ENCODE measurements at places on chromosomes 5 and 9.

- peak; percentile 90 for DNase-seq
Measured at GRCh38 chr5:39217365-39218281, 1.7 kb downstream of the FYB1 start.

DNA sequence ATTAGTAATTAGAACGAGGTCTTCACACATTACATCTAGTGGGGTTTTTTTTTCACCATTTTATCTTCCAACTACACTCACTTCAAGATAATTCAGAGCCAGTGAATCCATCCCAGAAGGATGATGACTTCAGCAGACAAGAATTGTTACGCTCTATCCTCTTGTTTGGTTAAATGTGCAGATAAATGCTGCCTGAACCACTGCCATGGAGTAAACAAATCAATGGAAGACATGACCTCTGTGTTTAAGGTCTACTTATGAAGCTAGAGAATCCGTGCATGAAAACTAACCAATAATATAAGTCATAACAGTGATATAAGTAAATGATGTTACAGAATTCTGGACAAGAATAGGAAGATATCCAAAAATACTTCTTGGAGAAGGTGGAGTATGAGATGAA is 602.6 kb downstream of the TLR4 start:
- DNase-seq = no peak

DNA sequence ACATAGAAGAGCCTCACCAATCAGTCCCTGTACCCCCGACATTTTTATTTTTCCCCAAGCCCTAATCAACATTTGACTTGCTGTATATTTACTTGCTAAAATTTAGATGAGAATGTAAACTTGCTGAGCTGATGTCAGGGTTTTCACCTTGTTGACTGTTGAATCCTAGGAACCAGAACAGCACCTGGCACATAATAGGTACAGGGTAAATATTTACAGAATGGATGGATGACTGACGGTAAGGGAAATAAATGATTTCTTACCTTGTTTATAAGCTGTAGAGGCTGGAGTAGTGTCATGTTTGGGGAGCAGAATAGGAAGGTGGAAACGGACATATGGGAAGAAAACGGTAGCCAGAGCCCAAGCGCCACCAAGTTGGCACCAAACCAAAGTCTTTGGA is 107.0 kb upstream of the NUDT12 start:
- no peak for DNase-seq

DNA sequence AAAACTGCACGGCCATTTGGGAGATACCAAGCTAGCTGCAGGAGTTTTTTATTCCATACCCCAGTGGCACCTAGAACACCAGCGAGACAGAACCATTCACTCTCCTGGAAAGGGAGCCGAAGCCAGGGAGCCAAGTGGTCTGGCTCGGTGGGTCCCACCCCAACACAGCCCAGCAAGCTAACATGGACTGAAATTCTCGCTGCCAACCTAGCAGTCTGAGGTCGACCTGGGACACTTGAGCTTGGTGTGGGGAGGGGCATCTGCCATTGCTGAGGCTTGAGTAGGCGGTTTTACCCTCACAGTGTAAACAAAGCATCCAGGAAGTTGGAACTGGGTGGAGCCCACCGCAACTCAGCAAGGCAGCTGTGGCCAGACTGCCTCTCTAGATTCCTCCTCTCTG is 108.9 kb upstream of the CHD1 start:
- DNase-seq = peak; percentile 75

- DNase-seq = no peak
Measured at GRCh38 chr5:111649516-111649915, 107.5 kb downstream of the NREP start.

DNA sequence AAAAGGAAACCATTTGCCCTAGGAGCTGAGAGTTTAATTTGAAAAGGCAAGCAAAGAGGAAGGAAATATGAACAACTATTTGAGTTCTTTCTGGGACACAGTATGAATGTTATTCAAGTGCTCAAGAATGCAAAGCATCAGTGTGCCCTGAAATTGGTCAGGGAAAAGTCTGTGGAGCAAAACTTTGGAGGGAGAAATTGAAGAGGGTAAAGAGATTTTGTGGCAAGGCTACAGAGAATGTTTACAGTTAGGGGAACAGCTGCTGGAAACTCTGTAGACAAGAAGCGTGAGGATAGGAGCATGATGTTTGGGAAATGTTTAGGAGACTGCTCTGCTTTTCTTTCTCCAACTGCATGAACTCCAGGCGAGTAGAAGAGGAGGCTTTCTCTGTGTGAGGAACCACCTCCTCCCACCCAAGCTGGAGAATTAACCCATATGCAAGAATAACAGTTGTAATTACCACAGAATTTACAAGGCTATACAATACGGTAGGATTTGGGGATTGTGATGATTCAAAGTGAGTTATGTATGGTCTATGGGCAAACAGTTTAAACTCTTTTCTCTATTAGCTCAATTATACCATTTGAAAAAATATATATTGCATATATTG is 75.4 kb upstream of the IL7R start:
- DNase-seq = no peak

DNA sequence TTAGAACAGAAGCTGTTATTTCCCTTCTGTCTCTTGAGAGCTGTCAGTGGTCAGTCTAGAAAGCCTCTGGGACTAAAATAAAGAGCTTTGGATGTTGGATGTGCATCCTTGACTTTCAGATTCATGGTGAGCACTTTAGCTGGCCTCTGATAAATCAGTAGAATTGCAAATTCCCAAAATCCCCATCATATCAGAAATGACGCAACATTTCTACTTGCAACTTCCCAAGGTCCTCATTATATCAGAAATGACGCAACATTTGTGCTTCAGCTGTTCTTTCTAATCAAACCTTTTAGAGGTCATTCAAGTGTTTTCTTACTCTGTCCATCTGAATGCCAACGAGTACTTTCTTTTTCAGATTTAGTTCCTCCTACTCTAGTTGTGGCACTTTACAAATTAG is 167.3 kb upstream of the MOCS2 start:
- peak; percentile 9 for DNase-seq

DNA sequence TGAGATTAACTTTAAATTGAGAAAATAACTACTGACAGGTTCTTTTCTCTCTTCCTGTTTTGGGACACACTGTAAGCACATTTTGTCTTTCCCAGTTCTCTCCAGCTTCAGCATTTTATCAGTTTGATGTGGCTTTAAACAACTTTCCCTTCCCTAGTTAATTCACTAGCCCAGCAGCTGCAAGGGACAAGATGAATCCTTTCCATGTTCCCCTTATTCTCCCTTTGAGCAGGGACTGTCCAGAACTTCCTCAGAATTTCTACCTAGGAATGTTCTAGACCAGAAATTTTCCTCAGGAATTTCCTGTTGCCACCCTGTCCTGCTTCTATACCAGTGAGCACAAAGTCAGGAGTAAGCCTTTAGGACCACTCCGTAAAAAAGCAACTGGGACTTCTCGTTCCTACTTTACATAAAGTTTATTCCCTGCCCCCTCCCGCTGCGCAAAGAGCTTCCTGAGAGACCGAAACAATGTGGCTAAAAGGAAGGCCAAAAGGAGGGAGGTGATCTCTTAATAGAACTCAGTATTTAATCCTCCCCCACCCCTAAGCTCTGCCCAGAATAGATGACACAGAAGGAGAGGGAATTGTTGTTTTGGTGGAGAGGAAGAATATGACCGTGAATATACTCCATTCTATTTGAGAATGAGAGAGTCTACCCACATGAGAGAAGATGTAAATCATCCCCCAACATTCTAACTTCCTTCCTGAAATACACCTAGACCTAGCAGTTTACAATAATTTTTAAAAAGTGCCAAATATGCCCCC is 61.9 kb downstream of the GLIS3 start:
- no peak for DNase-seq

GRCh38 chr5:114565871-114566270 is 204.0 kb downstream of the KCNN2 start:
- no peak for DNase-seq

- no peak for DNase-seq
Measured at GRCh38 chr9:137077758-137078693, 709 bp downstream of the UAP1L1 start.

- no peak for DNase-seq
Measured at GRCh38 chr5:142325725-142326479, 1.1 kb upstream of the SPRY4 start.

GRCh38 chr5:154478752-154479159 is 729 bp upstream of the HAND1 start:
- DNase-seq = no peak

GRCh38 chr9:93600504-93600903 is 24.1 kb downstream of the PHF2 start:
- DNase-seq = no peak

DNA sequence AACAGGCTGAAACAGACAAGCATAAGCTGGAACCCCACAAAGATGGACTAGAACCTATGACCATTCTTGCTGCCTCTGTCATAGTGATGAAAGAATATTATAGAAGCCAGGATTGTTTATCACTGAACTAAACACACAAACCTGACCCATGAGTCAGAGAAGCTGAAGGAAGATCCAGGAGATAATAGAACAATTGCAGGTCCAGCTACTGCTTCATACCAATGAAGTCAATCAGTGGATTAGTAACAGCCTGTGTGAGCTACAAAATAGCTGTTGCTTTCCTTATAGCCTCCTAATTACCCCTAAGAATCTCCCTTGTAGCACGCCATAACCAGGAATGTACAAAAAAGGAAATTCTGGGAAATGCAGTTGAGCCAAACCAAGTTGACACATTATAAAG is 459.9 kb upstream of the ZNF462 start:
- DNase-seq = no peak

- DNase-seq = no peak
Measured at GRCh38 chr5:178526773-178527457, 63.3 kb downstream of the COL23A1 start.

GRCh38 chr9:112041536-112042243 is 133.4 kb downstream of the SUSD1 start:
- DNase-seq = no peak

GRCh38 chr5:43664501-43665040 is 61.6 kb downstream of the NNT start:
- no peak for DNase-seq

GRCh38 chr9:132216861-132217619 is 55.2 kb downstream of the NTNG2 start:
- no peak for DNase-seq

- DNase-seq = no peak
Measured at GRCh38 chr5:125668884-125669283, 754.3 kb upstream of the GRAMD2B start.

GRCh38 chr5:35198075-35198474 is 32.2 kb downstream of the PRLR start:
- DNase-seq = no peak

DNA sequence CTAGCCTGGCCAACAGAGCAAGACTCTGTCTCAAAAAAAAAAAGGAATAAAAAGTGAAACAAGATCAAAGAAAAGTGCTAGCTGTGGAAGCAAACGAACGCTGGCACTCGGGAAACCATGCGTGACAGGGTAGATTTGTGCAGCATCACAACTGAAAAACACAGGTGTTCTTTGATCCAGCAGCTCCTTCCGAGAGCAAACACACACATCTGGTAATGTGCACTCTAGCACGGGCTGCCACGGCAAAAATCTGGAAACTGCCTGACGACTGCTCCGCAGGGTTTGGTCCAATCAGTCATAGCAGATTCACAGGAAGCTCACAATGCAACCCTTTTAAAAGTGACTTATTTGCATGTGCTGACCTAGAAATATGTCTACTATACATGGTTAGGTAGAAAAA is 80.0 kb downstream of the SYK start:
- no peak for DNase-seq

GRCh38 chr5:111755942-111756381 is 1.0 kb downstream of the NREP start:
- DNase-seq = peak; percentile 63

DNA sequence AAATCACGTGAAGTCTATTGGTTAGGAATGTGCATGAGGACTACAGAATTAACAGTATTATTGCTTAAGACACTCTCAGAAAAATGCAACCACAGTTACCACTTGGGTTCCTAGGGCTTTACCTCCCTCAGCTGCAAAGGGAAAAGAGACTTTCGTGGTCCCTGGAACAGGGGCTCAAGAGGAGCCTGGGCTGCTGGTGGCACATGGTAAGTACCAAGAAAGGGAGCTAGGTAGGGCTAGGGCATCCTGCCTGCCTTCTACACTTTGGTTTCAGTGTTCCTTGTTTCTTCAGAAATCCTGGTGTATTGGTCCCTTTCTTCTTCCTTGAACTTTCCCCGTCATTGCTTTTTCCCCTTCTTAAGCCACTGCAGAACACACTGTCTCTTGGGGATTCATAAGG is 7.3 kb upstream of the VCAN start:
- no peak for DNase-seq

DNA sequence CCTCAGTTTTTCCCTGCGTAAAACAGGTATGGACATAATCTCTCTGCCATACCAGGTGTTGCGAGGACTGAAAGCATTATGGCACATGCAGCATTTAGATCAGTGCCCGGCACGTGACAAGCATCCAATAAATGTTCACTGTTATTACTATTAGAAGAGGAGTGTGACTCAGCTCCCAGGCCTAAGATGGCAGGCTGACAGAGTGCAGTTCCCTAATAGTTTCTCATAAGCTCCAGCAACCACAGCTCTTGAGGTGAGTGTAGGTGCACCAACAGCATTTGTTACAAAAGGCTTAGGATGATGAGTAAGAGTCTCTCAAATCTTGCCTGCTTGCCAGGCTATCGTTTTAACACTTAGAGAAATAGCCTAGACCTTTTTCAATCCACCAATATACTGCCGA is 28.9 kb upstream of the GLIS3 start:
- DNase-seq = no peak

- peak; percentile 74 for DNase-seq
Measured at GRCh38 chr5:161546470-161547301, at the start of gene GABRB2. GABRB2 (minus strand) TSS chr5:161546725; CDS start chr5:161546643, 82 bp downstream.

DNA sequence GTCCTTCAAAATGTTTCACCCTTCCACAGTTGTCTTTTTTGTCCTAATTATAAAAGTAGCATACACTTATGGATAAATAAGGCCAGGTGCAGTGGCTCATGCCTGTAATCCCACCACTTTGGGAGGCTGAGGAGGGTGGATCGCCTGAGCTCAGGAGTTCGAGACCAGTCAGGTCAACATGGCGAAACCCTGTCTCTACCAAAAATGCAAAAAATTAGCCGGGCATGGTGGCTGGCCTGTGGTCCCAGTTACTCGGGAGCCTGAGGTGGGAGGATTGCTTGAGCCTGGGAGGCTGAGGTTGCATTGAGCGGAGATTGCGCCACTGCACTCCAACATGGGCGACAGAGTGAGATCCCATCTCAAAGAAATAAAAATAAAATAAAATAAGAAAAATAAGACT is 1.6 kb downstream of the C5orf52 start:
- DNase-seq = no peak

DNA sequence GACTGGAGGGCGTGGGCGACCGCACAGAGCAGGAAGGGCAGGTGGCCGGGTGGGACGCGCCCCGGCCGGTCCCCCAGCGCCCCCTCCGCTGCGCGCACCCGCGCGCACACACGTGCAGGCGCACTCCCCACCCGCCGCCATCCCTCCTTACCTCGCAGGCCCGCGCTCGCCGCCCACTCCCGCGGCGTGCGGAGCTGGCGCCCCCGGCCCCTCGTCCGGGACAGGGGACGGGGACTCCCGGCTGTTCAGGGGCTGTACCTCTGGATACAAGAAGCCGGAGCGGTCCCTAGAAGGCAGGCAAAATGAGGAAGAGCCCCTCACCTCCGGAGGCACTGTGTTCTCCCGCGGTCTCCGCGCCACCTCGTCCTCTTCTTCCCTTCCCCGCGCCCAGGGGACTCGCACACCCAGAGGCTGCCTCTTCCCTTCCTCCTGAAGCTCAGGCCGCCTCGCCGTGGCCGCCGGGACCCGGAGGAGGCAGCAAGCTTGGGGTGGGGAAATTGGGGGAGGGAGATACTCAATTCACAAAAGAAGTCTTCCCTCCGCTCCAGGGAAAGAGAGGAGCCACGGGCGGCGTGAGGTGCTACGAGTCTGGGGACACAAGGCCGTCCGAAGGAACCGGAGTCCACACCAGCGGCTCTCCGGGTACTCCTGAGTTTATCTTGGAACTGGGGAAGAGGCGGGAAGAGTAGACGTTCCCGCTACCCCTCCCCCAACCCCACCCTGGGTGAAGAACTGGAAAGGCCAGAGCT is 1.4 kb upstream of the GABRB2 start:
- DNase-seq = no peak
